Kidney capillary endothelial cell (primary cell): ENCODE measurements at places on chromosomes 11 and 22.

GRCh38 chr11:128284634-128285033 is 302.7 kb downstream of the ETS1 start:
- no peak for DNase-seq

GRCh38 chr22:30893434-30894370 is 74.9 kb downstream of the MORC2 start:
- DNase-seq: no peak

GRCh38 chr22:21952586-21953571 is at the start of gene PPM1F:
Gene PPM1F (minus strand): TSS chr22:21952848. CDS start chr22:21946048, 6,800 bp downstream.
- DNase-seq: peak; percentile 89

DNA sequence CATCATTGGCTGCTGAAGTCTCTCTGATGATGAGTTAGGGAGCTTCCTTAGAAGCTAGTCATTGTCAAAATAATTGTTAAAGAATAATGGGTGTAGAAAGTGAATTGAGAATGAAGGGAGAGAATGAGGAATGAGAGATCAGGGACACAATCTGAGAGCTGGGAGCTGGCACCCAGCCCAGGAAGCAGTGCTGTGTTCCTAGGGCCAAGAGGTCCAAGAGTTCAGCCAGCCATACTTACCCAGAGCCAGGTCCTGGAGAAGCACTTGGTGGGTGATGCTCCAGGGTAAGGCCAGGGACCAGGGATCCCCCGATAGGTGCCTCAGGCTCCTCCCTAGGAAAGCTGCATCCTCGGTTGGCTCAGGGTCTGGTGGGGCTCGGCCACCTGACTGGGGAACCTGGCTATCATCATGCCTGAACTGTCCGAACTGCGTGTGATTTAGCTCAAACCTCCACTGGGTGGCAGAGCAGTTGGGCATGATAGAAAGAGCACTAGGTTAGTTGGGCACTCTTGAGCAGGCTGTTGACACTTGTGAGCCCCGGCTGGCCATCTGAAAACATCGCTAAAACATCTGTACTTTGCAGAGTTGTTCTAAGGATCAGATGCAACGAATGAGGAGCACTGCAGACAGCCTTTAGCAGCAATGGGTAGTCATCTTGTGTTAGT is 123.9 kb upstream of the NCAM1 start:
- DNase-seq: no peak

DNA sequence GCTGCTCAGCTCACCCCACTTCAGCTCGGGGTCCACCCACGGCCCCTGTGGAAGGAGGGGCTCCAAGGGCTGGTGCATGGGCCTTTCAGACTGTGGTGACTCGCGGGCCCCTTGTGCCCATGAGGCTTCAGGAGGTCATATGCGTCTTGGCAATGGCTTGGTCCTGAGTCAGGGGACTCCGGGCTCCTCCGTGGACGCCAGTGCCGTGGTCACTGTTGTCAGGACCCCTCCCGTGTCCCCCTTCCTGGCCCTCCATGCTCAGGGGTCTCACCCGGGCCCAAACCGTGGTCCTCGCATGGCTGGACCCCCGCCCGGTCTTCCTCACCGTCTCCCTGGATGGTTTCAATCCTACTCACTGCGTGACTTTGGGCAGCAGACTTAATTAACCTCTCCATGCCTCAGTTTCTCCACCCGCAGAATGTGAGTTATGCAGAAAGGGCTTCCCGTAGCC is 436.4 kb downstream of the TBC1D22A start:
- DNase-seq: no peak

GRCh38 chr11:12902791-12903486 is 106.2 kb upstream of the RASSF10 start:
- no peak for DNase-seq

- DNase-seq: no peak
Measured at GRCh38 chr11:58575377-58576020, at the start of gene LPXN. Gene LPXN (minus strand): TSS chr11:58575856. CDS start chr11:58575772, 84 bp downstream.
